Lung (tissue), 17 donors: ENCODE measurements at places on chromosomes 7 and 10. TPM values are rescaled to one million over a fixed set of nuclear protein-coding genes. Genes with fewer than 3 reads are reported as not detected.

DNA sequence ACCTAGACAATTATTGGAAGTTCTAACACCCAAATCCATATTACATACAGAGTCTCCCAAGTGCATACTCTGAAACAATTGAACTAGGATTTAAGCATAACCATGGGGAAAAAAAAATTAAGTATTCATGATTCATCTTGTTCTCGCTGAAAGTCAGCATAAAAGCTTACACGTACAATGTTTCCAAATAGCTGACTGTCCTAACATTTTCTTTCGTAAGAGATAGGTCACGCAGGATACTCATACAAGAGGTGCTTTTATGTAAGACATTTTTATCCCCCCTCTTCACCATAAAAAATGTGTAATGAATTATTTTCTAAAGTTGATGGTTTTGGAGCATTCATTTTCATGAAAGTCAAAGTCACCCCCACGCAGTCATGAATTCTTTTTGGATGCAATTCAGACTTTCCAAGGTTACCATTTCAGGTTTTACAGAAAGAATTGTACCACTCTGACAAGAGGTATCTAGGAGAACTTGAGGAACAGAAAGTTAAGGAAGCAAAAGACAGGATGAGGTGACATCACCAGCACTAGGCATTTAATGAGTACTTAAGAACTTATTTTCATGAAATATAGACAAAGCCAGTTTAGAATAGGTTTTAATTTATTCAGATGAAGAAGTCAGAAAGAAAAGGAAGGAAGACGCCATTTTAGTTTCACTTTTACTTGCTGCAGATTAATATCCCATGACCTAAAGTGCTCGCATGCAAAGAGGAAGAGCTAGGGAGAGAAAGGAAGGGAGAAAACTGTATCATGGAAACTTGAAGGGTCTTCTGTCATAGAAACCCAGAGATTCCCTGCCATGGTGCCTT is 55.8 kb downstream of the TMEM26 start:
- no peaks in the 10 kb centered on the region for H3K36me3 ChIP-seq
- DNase-seq: no peak
- no peaks in the 10 kb centered on the region for H3K27me3 ChIP-seq

Gene UNCX
- not detected for total RNA-seq

- H3K4me3 ChIP-seq: no peak overlapping the region
- H3K27ac ChIP-seq: no peak overlapping the region
- no peaks in the 10 kb centered on the region for H3K27me3 ChIP-seq
- peaks cover 14% of the 10 kb centered on the region for H3K36me3 ChIP-seq
These were observed 40.1 kb downstream of the TNRC18 start for GRCh38 chr7:5383314-5384098.

Gene CC2D2B
- 0.74 TPM for total RNA-seq

- H3K4me3 ChIP-seq: no peak overlapping the region
- H3K27me3 ChIP-seq: no peaks in the 10 kb centered on the region
- peak overlapping the region; percentile 57 for H3K27ac ChIP-seq
- peak; percentile 97 for DNase-seq
- peaks cover 37% of the 10 kb centered on the region for H3K4me1 ChIP-seq
- H3K36me3 ChIP-seq: no peaks in the 10 kb centered on the region
These were observed 256.5 kb downstream of the FRMD4A start for GRCh38 chr10:14074062-14074884.

DNA sequence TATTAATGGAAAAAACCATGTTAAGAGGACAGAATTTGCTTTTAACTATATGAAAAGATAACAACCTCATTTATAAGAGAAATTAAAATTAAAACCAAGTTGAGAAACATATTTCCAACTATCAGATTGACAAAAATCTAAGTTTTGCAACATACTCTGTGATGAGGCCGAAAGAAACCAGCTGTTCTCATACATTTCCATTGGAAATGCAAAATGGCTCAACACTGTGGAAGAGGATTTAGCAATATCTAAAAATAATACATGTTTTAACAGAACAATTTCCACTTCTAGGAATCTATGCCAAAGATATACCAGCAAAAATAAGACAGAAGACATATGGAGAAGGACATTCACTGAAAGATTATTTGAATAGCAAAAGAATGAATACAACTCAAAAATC is 268.8 kb downstream of the DYNC1I1 start:
- H3K4me1 ChIP-seq: peaks cover 18% of the 10 kb centered on the region
- H3K36me3 ChIP-seq: no peaks in the 10 kb centered on the region
- no peak overlapping the region for H3K4me3 ChIP-seq
- no peak overlapping the region for H3K27ac ChIP-seq
- peaks cover 2% of the 10 kb centered on the region for H3K27me3 ChIP-seq
- peak; percentile 95 for DNase-seq

Gene FFAR4
- total RNA-seq: 4.7 TPM

DNA sequence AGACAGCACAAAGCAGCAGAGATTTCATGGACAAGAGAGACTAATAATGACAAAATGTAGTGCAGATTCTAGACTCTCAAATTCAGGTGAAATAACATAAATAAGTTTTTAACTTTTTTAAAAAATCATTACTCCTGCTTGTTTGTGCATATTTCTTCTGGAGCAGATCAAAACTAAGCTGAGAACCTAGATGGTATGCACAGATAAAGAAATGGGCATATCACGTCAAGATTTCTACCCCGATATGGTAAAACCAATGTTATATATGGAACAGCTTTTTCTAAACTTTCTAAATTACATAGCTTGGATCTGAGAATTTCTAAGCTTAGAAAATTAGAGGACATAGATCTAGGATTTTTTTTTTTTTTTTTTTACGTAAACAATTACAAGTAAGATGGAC is 18.2 kb downstream of the TWIST1 start:
- H3K4me1 ChIP-seq: no peaks in the 10 kb centered on the region
- no peaks in the 10 kb centered on the region for H3K36me3 ChIP-seq
- no peak overlapping the region for H3K4me3 ChIP-seq
- DNase-seq: no peak
- H3K27ac ChIP-seq: no peak overlapping the region

DNA sequence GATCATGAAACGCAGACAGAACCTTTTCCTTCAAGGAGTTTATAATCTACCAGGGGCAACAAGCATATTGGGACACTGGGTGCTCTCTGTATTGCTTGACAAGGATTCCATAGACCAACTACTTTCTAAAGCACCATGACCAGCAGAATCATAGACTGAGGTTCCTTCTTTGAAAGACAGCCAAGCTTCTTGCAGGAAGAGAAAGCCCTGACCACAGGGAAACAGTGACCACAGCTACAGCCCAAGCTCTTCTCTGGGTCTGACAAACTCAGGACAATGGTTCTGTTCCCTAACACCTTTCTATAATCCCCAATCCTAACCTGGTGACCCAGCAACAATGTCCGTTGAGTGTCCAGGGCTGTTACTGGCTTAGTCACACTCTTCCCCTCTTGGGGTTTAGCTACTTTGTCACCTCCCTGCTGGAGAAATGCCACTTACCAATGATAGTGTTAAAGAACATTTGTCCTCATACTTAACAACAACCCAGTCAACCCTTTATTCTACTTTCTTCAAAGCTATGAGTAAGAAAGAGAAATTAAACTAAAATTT is 155.7 kb downstream of the JAZF1 start:
- H3K27me3 ChIP-seq: no peaks in the 10 kb centered on the region
- no peak overlapping the region for H3K27ac ChIP-seq
- H3K36me3 ChIP-seq: no peaks in the 10 kb centered on the region
- H3K4me1 ChIP-seq: peaks cover 18% of the 10 kb centered on the region
- no peak for DNase-seq

GRCh38 chr7:137360087-137360679 is 16.6 kb upstream of the PTN start:
- no peak overlapping the region for H3K4me3 ChIP-seq
- H3K4me1 ChIP-seq: no peaks in the 10 kb centered on the region
- DNase-seq: no peak
- H3K36me3 ChIP-seq: no peaks in the 10 kb centered on the region
- H3K27ac ChIP-seq: no peak overlapping the region

DNA sequence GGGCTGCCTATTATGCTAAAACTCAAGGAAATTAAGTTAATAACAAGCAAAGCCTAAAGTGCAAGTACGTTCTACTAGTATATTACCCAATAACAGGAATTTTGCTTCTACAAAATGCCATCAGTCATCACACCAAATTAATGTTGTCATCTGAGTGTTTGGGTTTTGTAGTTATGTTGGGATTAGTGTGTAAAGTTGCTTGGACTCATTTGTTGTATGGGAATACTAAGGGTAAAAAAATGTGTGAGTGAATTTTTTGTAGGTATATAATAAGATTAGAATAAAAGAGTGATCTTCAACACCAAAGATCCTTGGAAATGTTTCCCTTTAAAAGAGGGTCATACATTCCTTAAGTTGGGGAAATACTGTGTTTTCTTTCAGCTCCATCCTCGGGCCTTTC is 38.6 kb downstream of the NRP1 start:
- H3K4me3 ChIP-seq: no peak overlapping the region
- no peak overlapping the region for H3K27ac ChIP-seq
- DNase-seq: no peak
- no peaks in the 10 kb centered on the region for H3K27me3 ChIP-seq

Gene SEC24C
- 67.3 TPM for total RNA-seq

DNA sequence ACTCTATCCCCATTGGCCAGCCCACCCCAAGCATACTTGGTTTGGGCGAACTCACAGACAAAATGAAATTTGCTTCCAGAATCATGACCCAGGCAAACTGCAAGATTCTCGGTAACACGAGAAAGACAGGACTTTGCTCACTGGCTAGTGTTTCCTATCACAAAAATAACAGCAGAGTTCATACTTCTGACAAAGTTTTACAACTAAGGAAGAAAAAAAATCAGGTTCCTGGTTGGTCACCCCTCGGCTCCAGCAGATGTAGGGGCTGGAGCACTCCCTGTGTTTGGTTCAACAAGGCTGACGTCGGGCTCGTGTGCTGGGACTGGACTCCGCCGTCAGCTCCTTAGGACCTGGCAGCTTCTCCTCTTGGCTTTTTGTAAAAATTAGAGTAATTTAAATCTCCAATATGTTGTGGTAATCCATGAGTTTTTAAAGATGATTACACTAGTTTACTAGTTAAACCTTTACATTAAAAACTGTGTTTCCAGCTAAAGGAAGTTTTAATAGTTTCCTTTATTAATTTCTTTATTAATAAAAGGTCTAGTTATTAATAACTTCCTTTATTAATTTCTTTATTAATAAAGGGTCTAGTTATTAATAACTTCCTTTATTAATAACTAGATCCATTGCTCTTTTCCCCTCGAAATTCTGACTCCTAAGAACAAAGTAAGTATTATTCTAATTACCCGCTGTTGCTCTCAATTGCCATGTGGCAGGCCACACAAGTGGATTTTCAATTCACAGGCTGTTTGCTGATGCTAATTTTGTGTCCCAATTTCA is 115.6 kb upstream of the RNF32 start:
- H3K4me3 ChIP-seq: no peak overlapping the region
- H3K27me3 ChIP-seq: no peaks in the 10 kb centered on the region
- DNase-seq: no peak
- no peak overlapping the region for H3K27ac ChIP-seq
- H3K4me1 ChIP-seq: peaks cover 1% of the 10 kb centered on the region

Gene AHCYL2
- 117 TPM for total RNA-seq

DNA sequence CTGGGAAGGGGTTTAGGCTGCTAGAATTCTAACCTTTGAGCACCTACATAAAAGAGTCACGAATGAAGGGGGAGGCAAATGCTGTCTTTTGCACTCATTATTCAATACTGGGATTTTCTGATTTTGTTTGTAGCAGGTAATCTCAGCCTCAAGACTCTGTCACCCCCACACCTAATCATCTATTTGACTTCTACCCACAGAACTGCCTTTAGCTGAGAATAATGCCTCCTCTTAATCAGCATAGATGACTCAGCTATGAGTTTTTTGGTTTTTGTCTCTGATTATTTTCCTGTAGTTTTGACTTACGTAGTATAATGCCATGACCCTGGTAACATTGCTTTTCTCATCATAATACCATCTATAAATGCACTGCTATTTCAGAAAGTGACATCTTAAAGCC is 42.7 kb upstream of the CACNB2 start:
- H3K36me3 ChIP-seq: no peaks in the 10 kb centered on the region
- H3K27me3 ChIP-seq: no peaks in the 10 kb centered on the region
- no peak for DNase-seq
- no peak overlapping the region for H3K4me3 ChIP-seq
- H3K27ac ChIP-seq: no peak overlapping the region

DNA sequence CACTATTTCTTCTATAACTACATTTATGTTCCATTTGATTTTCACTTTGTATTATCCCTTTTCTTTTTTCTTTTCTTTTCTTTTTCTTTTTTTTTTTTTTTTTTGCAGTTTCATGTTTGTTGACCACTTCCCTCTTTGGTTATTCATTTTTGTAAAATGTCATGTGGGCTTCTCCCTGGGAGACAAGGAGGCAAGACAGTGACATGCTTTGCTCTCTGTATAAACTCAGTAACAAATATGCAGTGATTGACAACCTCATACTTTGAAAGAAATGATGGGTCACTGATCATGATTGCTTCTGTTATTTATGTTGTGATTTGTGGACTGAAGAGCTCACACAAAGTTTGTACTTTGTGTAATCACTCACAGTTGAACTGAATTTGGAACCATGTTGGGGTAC is 90.2 kb upstream of the ABI1 start:
- no peak for DNase-seq
- H3K4me1 ChIP-seq: no peaks in the 10 kb centered on the region
- no peak overlapping the region for H3K4me3 ChIP-seq
- H3K27me3 ChIP-seq: no peaks in the 10 kb centered on the region
- no peak overlapping the region for H3K27ac ChIP-seq

DNA sequence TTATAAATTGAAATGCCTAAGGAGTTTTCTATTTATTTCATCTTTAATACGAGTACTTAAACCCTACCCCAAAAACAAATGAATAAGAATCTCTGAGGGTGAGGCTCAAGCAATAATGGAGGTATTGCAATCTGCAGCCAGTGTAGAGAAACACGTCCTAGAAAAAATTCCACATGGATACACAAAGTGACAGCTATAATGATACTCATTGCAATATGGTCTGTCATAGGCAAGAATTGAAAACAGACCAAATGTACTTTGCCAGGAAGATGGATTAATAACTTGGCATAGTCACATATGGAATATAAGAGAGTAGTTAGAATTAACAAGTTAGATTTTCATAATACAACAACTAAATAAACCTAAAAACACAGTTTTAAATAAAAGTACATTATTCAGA is 440.1 kb upstream of the STEAP1 start:
- no peak for DNase-seq
- H3K4me1 ChIP-seq: no peaks in the 10 kb centered on the region
- H3K27ac ChIP-seq: no peak overlapping the region
- H3K36me3 ChIP-seq: no peaks in the 10 kb centered on the region
- H3K27me3 ChIP-seq: no peaks in the 10 kb centered on the region

Gene ADRB1
- 21.4 TPM for total RNA-seq

- no peak overlapping the region for H3K27ac ChIP-seq
- no peak overlapping the region for H3K4me3 ChIP-seq
- H3K36me3 ChIP-seq: no peaks in the 10 kb centered on the region
- H3K4me1 ChIP-seq: no peaks in the 10 kb centered on the region
These were observed 1197.2 kb downstream of the SORCS1 start for GRCh38 chr10:105967256-105967655.

DNA sequence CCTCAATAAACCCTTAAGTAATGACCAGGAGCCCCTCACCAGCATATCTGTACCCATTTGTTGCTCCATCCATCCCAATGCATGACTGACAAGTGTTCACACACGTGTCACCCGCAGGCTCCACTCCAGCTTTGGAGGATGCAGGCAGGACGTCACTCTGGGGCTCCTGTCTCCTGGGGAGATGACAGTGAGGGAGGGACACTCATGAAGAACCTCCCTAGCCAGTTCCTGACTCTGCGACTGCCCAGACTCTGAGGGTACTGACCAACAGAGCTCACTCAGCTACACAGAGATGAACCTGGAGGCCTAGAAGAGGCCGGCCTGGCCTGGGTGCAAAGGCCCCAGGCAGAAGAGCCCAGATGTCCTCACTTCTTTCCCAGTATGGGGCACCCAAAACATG is 135.1 kb upstream of the RET start:
- peaks cover 10% of the 10 kb centered on the region for H3K4me1 ChIP-seq
- DNase-seq: no peak
- H3K27ac ChIP-seq: no peak overlapping the region
- no peaks in the 10 kb centered on the region for H3K27me3 ChIP-seq

Gene GNAT3
- total RNA-seq: not detected
